ENCODE measurements at places on chromosomes 7 and 10.

- DNase-seq: no peak
Measured at GRCh38 chr7:132045481-132045980, 489.1 kb upstream of the PODXL start.

GRCh38 chr7:126065766-126066165 lies 1136.1 kb upstream of the POT1 start:
- DNase-seq: no peak

GRCh38 chr10:123862421-123863182 lies 29.0 kb downstream of the CPXM2 start:
- DNase-seq: no peak

- DNase-seq: no peak
Measured at GRCh38 chr7:50682079-50682478, 100.6 kb downstream of the GRB10 start.

GRCh38 chr7:66039094-66039670 lies 36.4 kb upstream of the ASL start:
- no peak for DNase-seq

DNA sequence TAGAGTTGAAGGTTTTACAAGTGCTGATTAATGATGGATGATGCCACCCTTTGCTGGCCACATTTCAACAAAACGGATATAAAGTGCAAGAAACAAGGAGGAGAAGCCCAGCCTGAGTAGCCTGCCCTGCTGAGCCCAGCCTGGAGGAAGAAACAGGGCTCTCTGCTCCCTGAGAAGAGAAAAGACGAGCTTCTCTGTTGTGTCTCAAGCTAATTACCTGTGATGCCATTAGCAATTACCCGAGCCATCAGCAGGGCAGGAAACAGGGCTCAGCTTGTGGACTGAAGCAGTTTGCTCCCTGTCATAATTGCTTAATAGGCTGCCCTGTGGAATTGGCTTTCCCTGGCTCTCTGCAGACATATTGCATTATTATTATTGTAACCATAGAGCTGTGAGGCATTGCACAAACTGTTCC lies 709.3 kb upstream of the AUTS2 start:
- DNase-seq: no peak

GRCh38 chr7:16417906-16418305 lies 3.4 kb downstream of the CRPPA start:
- no peak for DNase-seq

DNA sequence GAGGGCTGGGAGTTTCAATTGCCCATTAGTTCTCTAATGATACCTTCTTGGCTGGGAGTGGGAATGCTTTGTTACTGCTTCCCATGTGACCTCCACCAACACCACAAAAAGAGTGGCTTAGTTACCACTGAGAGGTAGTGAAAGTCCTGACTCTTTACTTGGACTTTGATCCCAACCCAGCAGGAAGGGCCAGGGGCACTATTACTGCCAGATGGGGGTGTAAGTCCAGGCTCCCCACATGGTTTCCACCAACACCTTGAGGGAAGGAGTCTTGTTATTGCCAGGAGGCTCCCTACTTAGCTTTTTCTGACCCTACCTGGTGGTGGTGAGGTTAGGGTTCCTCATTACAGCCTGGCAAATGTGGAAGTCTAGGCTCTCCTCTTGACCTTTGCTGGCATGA lies 11.4 kb downstream of the GGCT start:
- DNase-seq: no peak

GRCh38 chr10:76037531-76038155 lies 606.2 kb downstream of the LRMDA start:
- no peak for DNase-seq

DNA sequence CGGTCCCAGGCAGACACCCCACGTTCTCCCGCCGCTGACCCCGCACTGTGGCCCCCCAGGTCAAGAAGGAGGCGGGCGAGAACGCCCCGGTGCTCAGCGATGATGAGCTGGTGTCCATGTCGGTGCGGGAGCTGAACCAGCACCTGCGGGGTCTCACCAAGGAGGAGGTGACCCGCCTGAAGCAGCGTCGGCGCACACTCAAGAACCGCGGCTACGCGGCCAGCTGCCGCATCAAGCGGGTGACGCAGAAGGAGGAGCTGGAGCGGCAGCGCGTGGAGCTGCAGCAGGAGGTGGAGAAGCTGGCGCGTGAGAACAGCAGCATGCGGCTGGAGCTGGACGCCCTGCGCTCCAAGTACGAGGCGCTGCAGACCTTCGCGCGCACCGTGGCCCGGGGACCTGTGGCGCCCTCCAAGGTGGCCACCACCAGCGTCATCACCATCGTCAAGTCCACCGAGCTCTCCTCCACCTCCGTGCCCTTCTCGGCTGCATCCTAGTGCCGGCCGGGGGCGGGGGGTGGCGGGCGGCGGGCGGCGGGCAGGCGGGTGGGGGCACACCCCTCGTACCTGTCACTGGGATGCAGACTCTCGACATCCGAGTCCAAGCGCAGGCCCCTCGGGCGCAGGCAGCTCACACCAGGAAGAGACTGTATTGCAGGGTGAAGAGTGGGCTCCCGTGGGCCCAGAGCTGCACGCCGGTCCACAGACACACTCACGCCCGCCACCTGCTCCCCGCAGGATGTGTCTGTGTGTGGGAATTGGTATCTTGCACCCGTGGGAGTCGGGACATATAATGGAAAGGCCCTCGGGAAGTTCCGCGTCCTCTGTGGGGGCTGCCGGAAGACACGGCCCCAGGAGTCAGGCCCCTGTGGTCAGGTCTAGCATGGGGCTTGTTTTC lies 9.6 kb downstream of the MAFK start:
- no peak for DNase-seq

DNA sequence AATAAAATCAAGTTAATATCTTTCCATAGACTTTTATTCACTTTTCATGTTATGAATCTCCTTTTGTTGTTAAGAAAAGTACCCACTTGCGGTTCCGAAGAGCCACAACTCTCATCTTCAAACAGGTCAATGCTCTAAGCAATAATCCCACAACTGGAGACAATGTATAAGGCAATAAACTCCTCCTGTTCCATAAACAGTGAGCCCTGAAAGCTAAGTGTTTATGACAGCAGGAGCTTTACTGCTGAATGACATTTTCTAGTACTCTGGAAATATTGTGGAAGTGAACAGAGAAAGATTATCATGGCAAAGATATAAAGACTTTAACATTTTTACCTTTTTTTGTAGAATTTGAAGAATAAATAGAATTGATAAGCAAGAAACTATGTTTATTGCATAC lies 213.5 kb upstream of the MBL2 start:
- DNase-seq: no peak

GRCh38 chr7:150358433-150358832 lies 10.2 kb upstream of the REPIN1 start:
- no peak for DNase-seq

DNA sequence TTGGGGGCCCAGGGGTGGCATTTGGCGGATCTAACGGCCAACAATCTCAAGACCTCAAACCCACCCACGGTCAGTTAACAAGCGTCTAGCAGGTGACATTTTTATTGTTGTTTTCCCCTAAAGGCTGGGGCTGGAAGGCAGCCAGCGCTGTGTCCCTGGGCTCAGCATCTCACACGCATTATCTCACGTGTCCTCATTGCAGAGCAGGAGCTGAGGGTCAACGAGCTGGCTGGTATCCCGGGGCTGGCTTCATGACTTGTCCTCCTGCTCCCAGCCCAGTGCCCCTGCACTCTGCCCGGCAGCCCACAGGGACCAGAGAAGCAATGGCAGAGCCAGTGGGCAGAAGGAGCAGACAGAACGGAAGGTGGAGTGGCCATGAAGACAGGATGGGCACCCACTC lies 54.4 kb upstream of the TMEM273 start:
- DNase-seq: no peak

DNA sequence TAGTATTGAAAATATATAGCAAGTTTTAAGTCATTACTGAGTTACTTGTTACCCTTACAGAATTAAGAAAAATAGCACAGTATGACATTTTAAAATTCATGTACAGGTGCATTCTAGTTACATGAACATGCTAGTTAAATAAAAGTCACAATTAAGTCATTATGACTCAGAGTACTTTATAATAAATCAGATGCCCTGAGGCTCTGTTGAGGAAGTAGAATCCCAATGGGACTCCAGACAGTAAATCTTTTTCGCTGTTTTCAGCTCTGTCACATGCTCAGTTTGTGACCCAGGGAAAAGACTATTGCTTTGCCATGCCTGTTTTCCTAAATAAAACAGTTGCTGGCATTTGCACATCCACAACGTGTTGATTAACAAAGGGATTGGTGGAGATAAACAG lies 21.0 kb downstream of the NUDT13 start:
- DNase-seq: no peak

DNA sequence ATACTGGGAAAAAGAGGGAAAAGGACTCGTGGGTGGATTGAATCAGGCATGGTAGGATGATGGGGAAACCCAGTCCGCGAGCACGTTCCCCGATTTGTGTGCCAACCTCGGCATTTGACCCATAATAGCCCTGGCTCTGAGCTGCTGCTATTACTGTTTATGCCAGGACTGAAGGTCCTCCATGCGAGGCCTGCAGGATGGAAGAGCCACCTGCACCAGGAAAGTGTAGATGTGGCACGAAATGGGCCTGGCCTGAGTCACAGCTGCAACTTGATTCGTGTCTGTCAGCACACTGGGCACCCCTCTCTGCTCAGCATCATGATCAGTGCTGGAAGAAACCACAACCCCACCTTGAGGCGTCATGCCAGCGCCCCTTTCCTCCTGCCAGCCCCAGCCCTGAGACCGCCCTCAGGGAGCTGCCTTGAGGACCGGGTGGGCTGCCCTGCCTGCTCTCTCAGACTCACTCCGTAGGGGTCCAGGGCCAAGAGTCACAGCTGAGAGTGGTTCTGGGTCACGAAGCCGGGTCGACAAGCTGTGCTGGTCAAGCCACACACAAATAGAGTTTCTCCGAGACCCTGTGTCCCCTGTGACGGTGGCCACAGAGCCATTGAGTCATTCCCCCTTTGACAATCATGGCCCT lies 74.4 kb downstream of the CHST15 start:
- DNase-seq: no peak

- DNase-seq: no peak
Measured at GRCh38 chr10:84921701-84922100, 593.3 kb downstream of the CCSER2 start.

DNA sequence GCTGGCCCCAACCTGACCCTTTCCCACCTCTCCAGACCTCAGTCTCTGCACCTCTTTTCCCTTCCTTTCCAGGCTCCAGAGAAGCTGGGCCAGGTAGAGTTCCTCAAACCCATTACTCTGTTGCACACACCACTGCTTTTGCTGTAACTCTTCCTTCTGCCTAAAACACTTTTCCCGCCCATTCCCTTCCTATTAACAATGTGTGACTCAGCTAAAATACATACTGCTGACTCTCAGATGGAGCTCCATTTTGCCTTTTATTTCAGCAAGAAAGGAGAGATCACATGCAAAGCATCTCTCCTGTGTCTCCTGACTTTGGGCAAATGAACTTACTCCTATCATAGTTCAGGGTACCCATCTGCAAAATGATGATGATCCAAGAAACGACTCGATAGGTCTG lies 201.0 kb downstream of the CALN1 start:
- DNase-seq: no peak

DNA sequence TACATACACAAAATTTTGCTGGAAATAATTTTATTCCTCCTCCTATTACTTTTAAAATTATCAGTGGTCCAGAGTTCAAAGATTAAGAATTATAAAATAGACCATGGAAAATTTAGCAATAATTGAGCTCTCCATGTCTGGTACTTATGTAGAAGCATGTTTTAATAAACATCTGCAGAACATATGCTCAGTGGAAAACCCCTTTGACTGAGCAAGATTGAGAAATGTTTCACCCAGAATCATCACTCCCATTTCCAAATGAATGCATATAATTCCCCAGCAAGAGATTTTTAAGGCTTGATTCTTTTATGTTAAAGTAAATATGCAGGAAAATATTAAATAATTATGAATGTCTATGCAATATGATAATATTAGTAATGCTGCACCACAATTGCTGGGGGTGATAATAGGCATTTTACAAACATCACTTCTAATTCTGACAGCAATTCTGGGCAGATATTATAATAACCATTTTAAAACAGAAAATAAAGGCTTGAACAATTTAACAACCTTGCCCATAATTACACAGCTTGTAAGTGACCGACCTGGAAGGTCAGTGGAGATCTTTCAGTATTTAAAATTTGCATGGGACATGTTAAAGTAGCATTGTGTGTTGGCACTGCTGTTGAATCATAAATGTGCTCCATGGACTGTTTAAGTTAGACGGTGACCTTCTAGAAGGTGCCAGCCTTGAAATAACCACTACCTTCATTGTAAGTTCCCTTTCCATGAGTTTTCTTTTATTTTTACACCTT lies 45.6 kb upstream of the TES start:
- no peak for DNase-seq

GRCh38 chr10:48681740-48682139 lies 2.9 kb upstream of the WDFY4 start:
- DNase-seq: no peak

GRCh38 chr7:91918356-91918755 lies 22.3 kb upstream of the AKAP9 start:
- DNase-seq: no peak

- DNase-seq: no peak
Measured at GRCh38 chr10:68897336-68897741, 3.8 kb upstream of the DDX50 start.

- DNase-seq: no peak
Measured at GRCh38 chr7:107692501-107692900, 31.9 kb downstream of the SLC26A4 start.

GRCh38 chr7:24025765-24026164 lies 258.2 kb upstream of the NPY start:
- DNase-seq: no peak

GRCh38 chr10:131860311-131860710 lies 40.5 kb upstream of the PPP2R2D start:
- no peak for DNase-seq

GRCh38 chr10:101130141-101130540 lies 959 bp upstream of the TLX1 start:
- no peak for DNase-seq

DNA sequence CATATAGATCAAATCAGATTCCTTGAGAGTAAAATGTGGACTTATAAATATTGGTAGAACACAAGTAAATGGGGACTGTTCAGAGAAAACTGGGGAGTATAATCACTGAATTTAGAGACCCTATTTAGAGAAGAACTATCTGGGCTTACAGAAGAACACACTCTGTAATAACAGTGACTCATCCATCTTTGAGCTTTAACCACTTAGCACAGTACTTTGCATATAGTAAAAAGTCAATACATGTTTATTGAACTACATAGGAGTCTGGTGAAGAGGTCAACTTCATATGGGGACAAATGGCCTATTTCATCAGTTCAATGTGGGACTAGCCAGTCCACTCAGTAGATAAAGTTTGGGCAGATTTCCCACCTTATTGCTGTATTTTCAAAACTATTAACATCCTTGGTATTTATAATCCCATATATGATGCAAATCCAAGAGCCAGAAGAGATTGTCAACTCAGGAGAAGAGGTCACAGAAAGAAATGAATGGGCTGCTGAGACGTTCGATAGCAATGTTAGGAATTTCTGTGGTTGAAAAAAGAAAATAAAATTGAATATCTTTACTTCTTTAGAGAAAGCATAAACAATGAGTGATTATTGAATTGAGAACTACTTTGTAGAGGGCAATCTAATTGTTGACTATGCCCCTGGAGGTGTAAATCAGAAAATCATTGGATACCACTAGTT lies 119.3 kb upstream of the CACNA2D1 start:
- DNase-seq: no peak

Data from stimulated activated CD8-positive, alpha-beta memory T cell treated with anti-CD3 and anti-CD28 coated beads, Interleukin-7, amount 100 ng/mL, for 48 hours (primary cell).